AG09309 (cell line): ENCODE measurements at places on chromosomes 16 and 17.
A peak's percentile ranks its signal among the peaks of the same experiment; 100 is the strongest.

DNA sequence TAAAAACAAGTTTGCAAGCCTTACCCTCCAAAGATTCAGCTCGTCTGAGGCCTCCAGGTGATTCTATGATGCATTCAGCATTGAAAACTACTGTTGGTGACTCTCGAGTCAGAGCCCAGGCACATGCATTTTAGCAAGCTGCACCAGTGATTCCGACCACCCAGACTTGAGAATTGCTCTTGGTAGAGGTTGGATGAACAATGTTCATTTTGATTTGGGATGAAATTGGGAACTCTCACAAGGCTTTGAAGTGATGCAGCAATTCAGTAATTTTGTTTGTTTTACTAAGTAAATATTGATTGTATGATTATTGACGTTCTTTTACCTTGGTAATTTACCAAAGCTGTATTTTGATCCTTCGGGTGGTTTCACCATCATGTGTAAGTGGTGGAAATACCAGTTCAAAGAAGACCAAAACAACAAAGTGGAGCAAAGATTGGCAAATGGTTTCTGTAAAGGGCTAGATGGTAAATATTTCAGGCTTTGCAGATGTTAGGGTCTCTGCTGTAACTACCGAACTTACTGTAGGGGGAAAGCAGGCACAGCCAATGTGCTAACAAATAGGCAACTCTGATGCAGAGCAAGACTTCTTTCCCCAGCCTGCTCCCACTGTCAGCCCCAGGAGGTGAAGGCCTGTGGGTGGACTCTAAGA is 11.8 kb downstream of the ALDH3A2 start:
- DNase-seq, result no peak

GRCh38 chr17:29445844-29446243 is 55.7 kb downstream of the TAOK1 start:
- DNase-seq, result no peak

DNA sequence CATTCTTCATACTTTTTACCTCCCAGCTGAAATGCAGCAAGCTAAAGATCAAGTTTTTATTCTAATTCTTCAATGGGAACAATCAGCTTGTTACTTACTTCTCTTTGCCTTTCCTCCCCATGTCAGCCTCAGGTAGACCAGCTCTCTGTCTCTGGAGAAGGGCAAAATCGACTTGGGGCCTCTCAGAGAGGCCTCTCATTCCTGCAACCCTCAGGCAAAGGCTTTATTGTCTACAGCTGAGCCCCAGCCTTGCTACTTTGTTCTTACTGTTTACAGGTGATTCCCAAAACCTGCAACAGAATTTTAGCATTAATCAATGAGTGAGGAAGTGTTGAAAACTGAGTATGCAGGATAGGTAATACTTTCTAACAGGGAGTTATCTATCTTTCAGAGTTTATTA is 148.6 kb downstream of the KIF2B start:
- no peak for DNase-seq

- DNase-seq, result no peak
Observed at GRCh38 chr17:38569701-38570512, 35.8 kb downstream of the SRCIN1 start.

DNA sequence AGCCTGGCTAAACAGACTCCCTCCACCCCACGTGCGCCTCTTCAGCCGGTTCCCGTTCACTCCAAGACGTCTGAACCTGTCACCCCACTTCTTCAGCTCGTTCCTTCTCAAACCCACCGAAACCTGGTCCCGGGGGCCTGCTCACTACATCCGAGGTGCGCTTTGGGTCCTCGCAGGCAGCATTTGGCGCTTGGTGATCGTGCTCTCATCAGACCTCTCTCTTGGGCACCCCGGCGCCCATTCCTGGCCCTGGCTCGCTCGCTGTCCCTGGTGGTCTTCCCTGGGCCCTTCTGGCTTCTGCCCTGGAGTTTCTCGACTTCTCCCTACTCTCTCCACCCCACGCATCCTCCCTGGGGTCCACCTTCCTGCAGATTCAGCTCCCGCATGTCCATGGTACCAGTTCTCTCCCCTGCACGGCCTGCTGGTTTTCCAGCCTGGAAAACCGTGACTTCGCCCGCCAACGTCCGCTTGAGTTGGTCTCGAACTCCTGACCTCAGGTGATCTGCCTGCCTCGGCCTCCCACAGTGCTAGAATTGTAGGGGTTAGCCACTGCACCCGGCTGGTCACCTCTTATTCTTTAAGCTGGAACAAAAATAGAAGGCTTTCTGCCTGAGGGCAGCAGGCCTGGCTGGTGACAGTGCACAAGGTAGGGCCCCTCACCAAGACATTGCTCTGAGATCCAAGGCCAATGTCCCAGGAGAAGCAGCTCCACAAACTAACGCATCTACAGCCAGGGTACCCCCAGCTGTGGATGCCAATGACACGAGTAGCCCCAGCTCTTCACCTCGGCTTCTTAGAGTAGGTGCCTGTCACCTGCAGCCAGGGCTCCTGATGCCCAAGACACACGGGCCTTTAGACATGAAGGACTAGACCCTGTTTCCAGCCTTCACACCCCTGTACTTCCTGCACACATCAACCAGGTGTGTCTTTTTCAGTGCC is 1.1 kb upstream of the MEAK7 start:
- DNase-seq, result no peak

DNA sequence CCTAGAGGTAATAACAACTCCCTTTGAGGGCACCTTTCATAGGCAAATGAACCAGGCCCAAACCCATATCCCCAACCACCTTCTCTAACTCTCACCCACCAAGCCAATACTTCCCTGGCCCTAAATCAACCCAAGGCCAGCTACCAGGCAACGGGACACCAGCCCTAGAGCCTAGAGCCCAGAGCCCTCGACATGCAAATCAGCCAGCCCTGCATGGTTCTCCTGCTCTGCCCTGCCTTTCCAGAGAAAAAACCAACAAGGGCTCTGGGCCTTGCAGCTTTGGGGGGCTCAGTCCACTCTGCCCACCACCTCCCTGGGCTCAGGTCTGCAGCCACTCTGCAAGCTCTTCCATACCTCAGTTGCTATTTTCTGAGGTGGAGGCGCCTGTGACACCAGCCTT is 55.0 kb downstream of the PITPNM3 start:
- DNase-seq, result no peak

- no peak for DNase-seq
Observed at GRCh38 chr17:37801171-37801570, 56.3 kb upstream of the HNF1B start.

DNA sequence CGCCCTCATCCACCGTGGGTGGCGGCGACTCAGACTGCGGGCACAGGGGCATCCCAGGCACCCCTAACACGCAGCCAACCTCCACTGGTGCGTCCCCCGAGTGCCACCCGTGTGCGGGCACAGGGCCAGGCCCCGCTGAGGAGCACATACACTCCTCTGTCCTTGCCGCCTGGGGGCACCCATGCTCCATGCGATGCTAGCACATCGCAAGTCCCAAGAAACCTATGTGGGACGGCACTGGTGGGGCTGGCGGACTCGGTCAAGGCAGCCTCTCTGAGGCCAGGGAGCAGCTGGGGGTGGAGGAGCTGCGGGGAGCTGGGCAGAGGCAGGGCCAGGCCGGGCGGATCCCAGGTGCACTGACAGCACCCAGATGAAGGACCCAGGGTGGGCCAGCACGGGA is 4.0 kb downstream of the ZNF598 start:
- no peak for DNase-seq

- no peak for DNase-seq
Observed at GRCh38 chr17:62619417-62620155, 7.9 kb upstream of the MRC2 start.

DNA sequence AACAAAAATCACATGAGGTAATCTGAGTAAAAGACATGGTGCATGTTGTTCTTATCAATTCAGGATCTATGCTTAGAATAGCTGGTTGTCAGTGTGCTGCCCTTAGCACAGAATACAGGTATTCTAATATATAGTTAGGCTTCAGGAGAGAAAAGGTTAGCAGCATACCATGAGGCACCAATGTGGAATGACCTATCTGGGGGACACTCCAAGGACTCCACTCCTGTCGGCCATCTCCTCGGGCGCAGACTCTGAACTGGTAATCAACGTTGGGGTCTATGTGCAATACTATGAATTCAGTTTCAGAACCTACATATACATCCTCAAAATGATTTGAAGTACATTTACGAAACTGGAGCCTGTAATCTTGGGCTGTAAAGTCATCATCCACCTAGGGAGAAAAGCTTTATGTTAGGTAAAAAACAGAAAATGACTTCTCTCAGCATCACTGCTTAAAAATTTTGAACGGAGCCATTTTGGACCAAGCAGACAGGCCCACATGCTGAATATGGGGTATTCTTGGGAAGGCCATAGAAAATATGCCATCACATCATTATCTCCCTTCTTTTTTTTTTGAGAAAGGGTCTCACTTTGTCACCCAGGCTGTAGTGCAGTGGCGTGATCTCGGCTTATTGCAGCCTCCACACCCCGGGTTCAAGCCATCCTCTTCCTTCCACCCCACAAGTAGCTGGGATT is 31.1 kb downstream of the CRLF3 start:
- no peak for DNase-seq

GRCh38 chr17:36949461-36949927 is 740 bp downstream of the AATF start:
- DNase-seq, result no peak

DNA sequence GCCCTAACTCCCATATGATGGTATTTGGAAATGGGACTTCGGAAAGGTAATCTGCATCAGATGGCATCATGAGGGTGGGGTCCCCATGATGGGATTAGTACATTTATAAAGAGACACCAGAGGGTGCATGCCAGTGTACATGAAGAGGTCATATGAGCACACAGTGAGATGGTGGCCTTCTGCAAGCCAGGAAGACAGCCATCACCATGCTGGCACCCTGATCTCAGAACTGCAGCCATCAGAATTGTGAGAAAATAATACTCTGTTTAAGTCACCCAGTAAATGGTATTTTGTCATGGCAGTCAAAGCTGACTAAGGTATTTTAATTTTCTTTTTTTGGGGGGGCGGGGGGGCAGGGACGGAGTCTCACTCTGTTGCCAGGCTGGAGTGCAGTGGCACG is 47.1 kb upstream of the ABCA10 start:
- no peak for DNase-seq

- no peak for DNase-seq
Observed at GRCh38 chr17:81869221-81870130, 1.7 kb downstream of the ARHGDIA start.

DNA sequence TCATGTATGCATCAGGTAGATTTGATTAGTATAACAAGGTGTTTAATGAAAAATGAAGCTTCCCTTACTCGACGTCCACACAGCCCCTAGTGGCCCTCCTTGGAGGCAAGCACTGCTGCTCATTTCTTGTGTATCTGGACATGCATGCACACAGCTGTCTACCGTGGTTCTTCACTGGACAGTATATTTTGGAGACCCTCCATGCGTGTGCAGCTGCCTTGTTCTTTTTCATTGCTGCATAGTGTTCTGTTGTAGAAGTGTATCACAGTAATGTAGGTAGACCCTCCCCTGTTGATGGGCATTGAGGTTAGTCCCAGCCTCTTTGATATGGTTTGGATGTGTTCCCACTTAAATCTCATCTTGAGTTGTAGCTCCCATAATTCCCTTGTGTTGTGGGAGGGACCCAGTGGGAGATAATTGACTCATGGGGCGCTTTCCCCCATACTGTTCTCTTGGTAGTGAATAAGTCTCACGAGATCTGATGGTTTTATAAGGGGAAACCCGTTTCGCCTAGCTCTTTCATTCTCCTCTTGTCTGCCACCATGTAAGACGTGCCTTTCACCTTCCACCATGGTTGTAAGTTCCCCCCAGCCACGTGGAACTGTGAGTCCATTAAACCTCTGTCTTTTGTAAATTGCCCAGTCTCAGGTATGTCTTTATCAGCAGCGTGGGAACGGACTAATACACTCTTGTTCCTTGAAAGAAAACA is 6.3 kb downstream of the CMIP start:
- DNase-seq, result no peak

DNA sequence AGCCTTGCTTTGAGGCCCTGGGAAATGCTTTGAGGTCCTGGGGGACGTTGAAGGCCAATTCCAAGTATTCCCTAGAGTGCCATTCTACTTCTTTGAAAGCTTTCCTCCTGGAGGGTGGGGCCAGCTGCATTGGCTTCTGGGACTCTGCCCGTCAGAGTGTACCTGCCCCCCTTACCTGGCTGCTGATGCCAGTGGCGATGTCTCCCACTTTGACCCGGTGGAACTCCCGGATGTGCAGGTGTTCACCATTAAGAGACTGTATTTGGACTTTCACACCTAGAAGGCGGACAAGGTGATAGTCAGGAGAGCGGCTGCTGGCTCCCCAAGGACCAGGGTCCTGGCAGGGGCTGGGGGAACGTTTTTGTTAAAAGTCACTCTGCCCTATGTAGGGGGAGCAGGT is 3.1 kb upstream of the SPATA32 start:
- DNase-seq, result no peak

GRCh38 chr16:86913886-86914285 is 335.5 kb downstream of the FOXL1 start:
- DNase-seq, result no peak

DNA sequence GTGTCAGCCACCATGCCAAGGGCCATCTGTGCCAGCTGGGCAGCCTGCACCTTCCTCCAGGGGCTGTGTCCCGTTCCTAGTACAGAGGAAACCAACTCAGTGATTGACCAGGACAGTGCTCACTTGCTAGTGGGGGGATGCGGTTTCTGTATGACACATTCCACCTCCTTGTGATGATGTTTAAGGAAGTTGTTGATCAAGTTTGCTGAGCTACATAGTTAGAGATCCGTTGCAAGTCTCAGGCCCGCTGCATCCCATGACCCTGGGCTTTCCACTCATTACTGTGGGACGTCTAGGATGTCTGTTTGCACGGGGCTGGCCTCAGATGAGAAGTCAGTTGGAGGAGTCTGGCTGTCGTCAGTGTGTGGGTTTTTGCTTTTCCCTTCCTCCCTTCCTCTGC is 33.6 kb downstream of the RNF213 start:
- DNase-seq, result no peak

GRCh38 chr17:64081802-64082799 is 47.8 kb downstream of the ERN1 start:
- peak; percentile 80 for DNase-seq

DNA sequence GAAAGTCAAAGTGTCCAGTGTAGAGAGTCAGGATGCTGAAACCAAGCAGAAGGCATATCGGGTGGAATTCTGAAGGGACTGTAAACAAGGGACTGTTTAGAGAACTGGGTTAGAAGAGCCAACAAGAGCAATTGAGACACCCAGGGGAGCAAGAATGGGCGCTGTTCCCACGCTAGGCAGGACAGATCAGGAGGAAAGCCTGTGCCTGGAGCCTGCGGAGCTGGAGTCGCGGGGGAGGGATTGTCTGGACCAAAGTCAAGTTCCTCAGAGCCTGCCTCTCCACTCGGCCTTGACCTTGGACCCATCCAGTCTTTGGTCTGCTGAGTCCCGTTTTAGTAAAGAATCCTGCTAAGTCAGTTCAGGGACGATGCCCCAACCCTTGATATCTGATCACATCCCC is 14.7 kb upstream of the KLHL36 start:
- no peak for DNase-seq
